ENCODE measurements at places on chromosomes 2 and 18.

GRCh38 chr18:11808001-11808855 lies 43.0 kb upstream of the CHMP1B start:
- no peak for DNase-seq

GRCh38 chr2:33340280-33340679 lies 136.2 kb upstream of the RASGRP3 start:
- peak; percentile 7 for DNase-seq

GRCh38 chr2:124919296-124919695 lies 894.2 kb downstream of the CNTNAP5 start:
- DNase-seq: no peak

GRCh38 chr2:79373358-79374130 lies 139.3 kb upstream of the CTNNA2 start:
- DNase-seq: no peak

GRCh38 chr18:3799515-3799914 lies 349.5 kb downstream of the TGIF1 start:
- DNase-seq: no peak

DNA sequence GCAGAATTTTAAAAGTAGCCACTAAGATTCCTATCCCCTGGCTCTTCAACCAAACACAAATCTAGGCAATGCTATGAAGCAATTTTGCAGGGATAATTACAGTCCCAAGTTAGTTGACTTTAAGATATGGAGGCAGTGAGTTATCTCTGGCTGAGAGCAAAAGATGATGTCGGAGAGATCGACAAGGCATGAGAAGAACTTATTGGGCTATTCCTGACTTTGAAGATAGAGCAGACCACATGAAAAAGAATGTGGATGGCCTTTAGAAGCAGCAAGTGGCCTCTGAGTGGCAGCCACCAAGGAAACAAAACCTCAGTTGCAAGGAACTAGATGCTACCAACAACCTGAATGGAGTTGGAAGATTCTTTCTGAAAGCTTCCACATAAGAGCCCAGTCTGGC lies 58.2 kb upstream of the PPM1B start:
- DNase-seq: no peak

DNA sequence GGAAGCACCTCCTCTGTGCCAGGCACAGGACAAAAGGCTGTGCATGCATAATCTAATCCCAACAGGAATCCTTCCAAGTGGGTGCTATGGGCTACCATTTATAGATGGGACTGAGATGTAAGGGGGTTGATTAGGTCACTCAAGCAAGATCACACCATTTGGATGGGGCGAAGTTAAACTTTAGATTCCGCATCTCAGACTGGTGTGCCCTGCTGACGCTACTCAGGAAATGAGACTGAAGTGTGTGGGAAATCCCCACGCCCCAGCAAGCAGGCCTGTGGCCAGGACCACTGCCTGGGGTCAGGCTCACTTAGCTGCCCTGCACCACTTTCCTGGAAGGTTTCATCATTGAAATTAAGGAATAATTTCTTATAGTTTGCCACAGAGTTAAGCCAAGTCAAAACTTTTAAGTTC lies 70.5 kb upstream of the PPP1CB start:
- peak; percentile 66 for DNase-seq

GRCh38 chr2:51559026-51559425 lies 527.1 kb upstream of the NRXN1 start:
- DNase-seq: no peak

- DNase-seq: no peak
Measured at GRCh38 chr2:229818230-229818629, 103.6 kb downstream of the TRIP12 start.

- DNase-seq: no peak
Measured at GRCh38 chr2:238114331-238114841, 14.2 kb downstream of the ESPNL start.

- DNase-seq: no peak
Measured at GRCh38 chr2:218245214-218245613, 15.6 kb upstream of the GPBAR1 start.

DNA sequence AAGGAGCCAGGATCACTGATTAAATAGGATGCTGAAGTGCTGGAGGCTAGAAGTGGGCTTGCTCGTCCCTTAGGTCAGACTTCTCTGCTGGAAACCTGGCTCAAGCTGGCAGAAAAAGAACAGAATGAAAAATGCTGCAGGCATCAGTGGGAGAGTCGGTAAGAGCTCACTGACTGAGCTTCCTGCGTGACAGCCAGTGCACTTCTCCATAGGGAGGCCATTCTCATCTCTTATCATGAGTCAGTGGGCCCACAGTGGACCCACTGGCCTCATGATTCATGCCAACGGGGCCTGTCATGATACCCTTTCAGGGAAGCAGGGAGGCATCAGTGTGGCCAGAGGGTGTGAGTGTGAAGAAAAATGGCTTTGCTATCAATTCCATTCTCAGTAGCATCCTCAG lies 498.2 kb downstream of the PTPRM start:
- no peak for DNase-seq

DNA sequence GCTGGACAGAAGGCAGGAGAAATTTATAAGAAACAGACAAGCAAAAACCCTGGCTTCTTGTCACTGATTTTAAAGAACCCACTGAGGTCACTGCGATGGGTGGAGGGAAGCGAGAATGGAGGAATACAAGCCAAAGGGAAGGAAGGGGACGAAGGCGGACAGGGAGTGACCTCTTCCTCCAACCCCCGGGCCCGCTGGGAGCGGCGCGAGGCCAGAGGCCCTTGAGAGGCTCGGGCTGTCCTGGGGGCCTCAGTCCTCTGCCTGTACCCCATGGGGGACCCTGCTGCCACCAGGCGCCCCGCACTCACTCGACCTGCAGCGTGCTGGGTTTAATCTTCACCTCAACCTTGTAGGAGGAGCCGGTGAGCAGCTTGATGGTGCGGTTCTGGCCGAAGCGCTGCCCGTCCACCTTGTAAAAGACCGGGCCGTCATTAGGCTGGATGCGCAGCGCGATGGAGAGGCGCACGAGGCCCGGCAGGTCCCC lies 793 bp downstream of the CNRIP1 start:
- no peak for DNase-seq

Measured in C1 segment of cervical spinal cord (tissue), 14 donors.